ENCODE measurements at places on chromosomes 5 and 9. TPM values are rescaled to one million over a fixed set of nuclear protein-coding genes. Genes with fewer than 3 reads are reported as not detected.

PCDHA1 gene
- not detected for total RNA-seq

- no peak for DNase-seq
Measured at GRCh38 chr9:91188719-91189590, 172.8 kb downstream of the AUH start.

PCDHA9 gene
- total RNA-seq: 0.06 TPM

DNA sequence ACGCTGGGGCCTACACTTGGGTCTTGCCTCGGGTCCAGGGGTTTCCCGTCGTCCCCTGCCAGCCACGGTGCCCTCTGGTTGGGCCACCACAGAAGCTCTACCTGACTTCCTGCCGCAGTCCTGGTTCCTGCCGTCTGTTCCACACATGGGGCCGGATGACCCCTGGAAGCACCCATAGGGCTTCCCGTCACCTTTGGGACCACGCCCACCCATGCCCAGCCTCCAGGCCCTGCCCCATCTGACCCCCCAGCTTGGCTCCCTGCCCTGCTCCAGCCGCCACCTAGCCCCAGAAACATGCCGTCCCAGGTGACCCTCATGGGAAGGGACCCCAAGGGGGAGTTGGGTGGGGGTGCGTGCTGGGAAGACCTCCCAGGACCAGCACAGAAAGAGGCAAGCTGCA, 13.7 kb downstream of the MRPL36 start:
- DNase-seq: no peak

IFNB1 gene
- total RNA-seq: not detected

FAM151B gene
- 2.1 TPM for total RNA-seq

DNA sequence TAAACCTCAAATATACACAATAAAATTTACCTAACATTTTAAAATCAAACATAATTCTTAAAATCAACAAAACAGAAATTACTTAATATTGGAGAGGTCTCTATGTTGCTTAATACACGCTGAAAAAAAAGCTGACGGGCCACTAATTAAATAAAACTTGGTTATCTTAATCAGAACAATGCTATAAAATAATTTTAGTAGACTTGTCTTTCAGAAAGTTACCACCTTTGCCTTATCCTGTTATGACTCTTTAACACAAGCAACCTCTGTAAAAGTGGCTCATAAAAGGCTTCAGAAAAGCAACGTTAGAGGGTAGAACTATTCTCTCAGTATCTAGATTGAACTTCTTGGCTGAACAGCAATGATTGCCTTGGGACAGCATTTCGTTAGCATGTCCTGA, 251.0 kb upstream of the RIOK2 start:
- no peak for DNase-seq

- no peak for DNase-seq
Measured at GRCh38 chr5:17012289-17012688, 76.2 kb upstream of the MYO10 start.

- DNase-seq: no peak
Measured at GRCh38 chr5:56145106-56145505, 88.0 kb downstream of the ANKRD55 start.

- DNase-seq: no peak
Measured at GRCh38 chr5:80608731-80609130, 38.7 kb upstream of the ANKRD34B start.

CAAP1 gene
- 18.6 TPM for total RNA-seq

DNA sequence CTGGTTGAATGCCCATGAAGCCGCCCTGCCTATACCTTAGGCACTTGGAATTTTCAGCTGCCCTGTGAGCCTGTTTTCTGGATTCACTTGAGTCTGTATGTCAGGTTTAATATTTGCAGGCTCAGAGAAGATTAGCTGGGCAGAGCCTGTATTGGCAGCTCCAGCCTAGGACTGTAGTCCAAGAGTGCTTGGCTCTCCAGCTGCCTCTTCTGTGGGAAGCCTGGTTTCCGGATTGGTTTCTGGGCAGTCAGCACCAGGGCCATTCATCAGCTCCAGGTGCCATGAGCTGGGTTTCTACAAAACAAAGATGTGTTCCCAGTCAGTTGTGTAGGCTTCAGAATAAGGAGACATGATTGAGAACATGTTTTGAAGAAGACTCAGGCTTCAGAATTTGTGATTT, 90.1 kb downstream of the ARHGAP26 start:
- peak; percentile 70 for DNase-seq

DNA sequence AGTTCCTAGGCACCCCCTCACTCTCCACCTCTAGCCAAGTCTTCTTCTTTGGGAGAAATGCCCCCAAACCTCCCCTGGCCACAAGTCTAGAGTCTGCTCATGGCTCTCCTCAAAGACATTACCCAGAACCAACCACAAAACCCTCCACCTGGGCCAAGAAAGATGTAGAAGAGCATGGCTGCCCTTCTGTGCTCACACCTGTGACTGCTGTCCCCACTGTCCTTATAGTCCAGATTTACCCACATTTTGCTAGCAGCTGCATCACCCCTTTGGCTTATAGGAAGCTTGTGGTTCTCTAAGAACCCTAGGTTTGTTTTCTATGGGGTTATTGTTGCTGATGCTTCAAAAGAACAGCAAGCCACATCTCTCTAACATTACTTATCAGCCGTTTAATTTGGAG, 6.1 kb upstream of the GABBR2 start:
- no peak for DNase-seq

TLX3 gene
- total RNA-seq: not detected

All from lower leg skin (tissue), 4 donors.